ENCODE measurements at places on chromosomes 3 and 15.

- no peak for DNase-seq
Observed at GRCh38 chr3:38370149-38370548, 23.6 kb downstream of the XYLB start.

DNA sequence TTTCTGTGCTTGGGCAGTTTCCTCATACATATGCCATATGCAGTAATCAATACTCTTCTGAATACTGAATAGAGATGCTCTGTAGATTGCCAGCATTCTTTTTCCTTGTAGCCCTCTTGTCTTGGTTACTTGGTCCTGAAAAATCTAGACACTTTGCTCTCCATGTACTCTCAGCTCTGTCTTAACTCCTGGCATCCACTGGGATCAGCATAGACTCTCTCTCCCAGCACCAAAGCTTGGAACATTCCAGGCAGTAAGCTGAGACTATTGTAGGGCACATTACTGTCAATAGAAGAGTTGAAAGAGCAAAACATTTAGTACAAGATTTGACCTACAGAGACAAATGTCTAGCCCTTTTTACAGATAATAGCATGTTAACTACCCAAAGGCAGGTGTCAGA lies 1100.3 kb downstream of the TBL1XR1 start:
- DNase-seq, result no peak

DNA sequence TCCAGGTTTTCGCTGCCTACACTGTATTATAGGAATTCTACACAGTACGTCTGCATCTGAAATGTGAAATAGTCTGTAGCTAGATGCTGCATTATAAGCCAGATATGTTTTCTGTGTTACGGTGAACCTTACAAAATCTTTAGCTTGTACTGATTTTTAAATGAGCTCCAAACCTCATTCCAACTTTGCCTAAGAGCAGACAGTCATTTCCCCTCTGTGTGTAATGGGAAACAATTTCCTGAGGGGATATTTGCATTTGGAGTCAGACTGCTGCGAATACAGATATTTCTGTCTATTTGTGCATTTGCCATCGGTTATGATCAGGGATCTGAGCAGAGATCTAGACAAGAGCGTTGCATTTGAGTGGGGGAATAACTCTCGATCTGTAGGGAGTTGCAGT lies 37.5 kb downstream of the ARNT2 start:
- no peak for DNase-seq

DNA sequence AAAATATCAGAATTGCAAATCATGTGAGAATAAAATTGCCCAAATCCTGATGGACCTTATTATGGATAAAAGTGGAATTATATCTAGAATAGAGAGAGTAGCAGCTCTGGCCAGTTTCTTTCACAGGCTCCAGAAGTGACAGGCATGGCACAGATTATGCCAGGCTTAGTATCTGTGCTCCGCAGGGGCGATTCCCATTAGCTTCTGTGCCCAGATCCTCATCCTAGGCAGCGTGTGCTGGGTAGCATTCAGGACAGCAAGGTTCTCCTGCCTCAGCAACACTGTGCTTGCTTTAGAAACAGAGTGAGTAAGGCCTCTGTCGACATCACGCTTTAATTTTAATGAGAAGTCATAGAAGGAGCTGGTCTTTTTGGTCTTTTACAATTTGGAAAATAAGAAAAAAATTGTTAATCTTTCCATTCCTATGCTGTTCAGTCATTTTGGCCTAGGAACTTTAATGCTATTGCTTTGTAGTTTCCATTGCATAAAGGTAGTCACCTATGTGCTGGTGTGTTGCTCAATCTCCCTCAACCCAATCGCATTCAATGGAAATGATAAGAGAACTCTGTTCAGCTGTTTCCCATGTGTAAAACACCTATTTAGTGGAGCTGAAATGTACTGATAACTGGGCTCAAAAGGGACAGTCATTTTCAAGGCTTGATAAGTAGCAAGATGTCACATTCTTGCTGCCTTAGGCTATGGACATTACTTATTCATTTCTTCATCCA lies 770.1 kb downstream of the AGBL1 start:
- DNase-seq, result no peak

DNA sequence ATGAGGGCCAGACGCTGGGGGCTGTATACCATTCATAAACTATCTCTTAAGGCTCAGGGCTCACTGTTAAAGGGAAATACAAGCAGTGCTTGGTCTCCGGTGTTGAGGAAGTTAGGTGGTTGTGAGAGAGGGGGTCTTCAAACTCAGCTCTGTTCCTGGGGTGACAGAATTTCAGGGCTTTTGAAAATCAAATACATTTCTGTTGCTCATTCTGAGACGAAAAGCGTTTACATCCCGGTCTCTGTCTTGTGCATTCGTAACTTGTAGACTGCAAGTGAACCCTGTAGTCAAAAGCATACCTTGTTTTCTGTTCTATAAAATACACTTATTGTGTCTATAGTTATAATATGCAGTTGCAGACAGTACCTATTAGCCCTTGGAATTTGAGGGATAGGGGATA lies 1.7 kb downstream of the SLCO3A1 start:
- no peak for DNase-seq

DNA sequence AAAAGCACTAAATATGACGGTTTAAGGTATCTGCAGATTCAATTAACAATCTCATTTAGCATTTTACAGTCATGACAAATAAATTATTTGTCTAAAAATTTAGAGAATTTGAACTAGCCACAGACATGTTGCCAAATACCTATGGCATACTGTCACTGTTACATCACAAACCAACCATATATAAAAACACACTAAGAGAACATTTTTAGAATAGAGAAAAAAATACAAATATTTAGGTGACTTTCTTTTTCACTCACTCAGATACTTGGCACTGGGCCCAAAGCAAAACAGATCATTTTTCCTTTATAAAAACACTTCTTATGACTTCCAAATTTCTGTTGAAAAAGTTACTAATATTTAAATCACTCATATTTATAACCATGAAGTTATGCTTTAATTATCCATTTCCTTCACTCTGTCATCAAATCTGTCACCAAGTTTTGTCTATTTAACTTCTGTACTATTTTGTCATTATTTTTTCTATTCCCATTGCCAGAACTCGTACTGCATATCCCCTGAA lies 644.7 kb downstream of the OTOL1 start:
- no peak for DNase-seq

All from T-helper 22 cell (primary cell).